Upper lobe of left lung (tissue), 6 donors: ENCODE measurements at places on chromosomes 12 and 14. TPM values are rescaled to one million over a fixed set of nuclear protein-coding genes. Genes with fewer than 3 reads are reported as not detected.

GRCh38 chr12:113083863-113084435 is 27.4 kb downstream of the DTX1 start:
- no peak for DNase-seq

GRCh38 chr12:28032811-28033537 is 60.4 kb upstream of the PTHLH start:
- no peak for DNase-seq

GRCh38 chr14:67734675-67735074 is 33.0 kb downstream of the RDH12 start:
- DNase-seq: no peak

GRCh38 chr12:115440438-115440837 is 756.5 kb upstream of the TBX3 start:
- DNase-seq: peak; percentile 37

DNA sequence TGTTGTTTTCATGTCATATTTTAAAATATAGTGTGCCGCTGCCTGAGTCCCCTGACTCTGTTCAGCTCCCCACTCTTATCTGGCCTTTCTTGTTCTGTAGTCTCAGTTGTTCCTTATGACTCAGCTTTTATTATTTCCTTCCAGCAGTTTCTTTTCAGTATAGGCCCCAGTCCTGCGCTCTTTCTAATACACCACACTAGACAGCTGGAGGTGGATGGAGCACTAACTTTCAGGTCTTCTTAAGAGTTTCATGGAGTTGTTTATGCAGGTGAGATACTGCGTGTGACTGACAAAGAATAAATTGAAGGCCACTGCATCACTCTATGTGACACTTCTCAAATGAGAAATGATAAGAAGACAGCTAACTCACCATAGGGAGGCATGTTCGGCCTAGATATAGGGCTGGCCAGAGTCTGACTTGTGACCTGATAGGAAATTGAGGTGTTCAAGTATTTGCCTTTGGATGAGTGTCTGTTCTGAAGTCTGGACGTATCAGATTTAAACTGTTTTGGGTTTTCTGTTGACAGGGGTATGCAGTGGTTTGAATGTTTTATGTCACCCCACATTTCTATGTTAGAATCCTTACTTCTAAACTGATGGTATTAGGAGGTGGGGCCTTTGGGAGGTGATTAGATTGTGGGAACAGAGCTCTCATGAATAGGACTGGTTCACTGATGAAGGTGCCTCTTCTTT is 60.8 kb upstream of the CLMN start:
- no peak for DNase-seq

DNA sequence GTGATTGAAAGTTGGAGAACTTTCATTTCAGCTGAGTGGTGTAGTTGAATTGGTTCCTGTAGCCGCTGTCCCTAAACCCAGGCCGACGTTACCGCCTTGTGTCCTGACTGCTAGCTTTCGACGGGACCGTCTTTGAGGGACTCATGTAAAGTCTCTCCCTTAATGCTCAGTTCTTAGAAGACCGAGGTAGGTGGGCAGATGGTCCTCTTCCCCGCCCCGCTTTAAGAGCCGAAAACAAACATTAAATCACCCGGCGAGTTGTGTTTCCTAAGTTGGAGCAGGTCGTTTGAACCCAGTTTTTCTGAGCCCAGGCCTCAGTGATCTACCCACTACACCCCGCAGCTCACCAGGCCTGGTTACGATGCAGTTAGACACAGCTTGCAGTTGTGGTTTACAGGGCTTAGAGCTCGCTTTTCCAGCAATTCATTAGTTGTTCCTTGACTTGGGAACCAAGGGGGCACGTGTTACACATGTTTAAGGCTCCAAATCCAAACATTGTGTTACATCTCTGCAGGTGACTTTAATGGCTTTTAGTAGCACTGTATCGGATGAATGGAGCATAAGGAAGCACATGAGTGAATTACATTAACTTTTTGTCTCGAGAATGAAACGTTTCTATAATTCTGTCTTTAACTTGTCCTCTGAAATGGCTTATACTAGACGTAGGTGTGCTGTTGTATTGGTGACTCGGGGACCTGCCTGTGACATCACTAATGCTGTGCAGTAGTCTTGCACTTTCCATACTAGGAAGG is 790 bp downstream of the NEDD1 start:
- no peak for DNase-seq

GRCh38 chr14:71815110-71815509 is 117.1 kb upstream of the RGS6 start:
- DNase-seq: no peak

Gene TMPRSS12
- not detected for total RNA-seq

DNA sequence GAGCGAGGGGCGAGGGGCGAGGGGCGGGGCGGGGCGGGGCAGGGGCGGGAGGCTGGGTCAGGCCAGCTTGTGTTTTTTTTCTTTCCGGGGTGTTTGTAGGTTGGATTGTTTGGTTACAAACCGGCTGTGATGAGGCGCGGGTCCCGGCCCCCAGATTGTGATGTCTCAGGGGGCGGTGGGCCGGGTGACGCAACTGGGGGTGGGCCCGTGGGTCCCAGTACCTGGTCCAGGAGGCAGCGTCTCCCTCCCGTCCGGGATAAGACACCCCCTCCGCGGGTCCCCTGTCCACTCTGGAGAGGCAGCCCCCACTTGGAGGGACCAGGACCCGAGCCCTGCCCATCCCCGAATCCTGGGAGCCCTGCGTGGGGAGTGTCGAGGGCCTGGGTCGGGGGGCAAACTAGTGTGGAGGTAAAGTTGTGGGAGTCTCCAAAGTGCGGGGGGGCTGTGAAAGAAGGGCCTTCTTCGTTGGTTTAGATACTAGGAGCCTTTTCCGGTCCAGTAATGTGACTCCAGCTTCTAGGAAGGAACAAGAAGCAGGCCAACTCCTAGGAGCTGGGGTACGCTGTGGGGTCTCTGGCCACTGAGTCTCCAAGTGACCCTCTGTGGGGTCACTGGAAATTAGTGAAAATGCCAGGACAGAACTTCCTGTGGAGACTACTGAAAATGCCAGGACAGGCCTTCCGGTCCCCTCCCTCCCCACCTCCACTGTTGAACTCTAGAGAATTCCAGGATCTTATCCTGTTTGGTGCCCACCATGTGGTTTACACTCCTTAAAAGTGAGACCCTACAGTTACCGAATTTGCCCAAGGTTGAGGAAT is 579 bp upstream of the CLMN start:
- DNase-seq: no peak

Gene PLEKHG7
- total RNA-seq: 15.7 TPM

GRCh38 chr14:79473651-79474050 is 737.7 kb downstream of the DIO2 start:
- no peak for DNase-seq

DNA sequence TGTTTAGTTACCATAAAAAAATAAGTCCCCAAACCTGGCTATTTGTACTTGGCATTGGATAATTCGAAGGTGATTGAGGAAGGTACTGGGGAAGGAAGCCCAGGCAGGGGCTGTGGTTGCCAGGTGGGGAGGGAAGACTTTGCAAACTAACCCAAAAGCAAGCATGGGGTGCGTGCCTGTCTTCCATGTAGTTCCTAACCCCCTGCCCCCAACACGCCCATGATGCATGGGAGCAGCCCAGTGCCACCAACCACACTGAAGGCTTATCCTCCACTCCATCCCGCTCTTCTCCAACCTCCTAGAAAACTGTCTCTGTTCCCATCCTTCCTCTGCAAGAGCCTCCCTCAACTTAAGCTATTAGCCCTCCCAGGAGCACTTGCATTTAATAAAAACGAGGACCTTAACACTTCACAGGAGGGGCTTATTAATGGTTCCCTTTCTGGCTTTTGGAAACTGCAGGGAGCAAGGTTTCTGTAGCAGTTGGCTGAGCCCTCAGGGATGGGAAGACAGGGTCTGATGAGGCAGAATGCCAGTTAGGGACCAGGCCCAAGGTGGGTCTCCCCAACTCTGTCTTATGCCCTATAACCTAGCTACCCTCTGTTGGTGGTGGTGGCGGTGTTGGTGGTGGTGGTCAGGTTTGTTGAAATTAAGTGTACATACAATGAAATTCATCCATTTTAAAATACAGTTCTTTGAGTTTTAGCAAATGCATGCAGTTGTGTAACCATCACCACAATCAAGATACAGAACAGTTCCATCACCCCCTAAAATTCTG is 96.0 kb downstream of the ZFP36L1 start:
- no peak for DNase-seq

- no peak for DNase-seq
Observed at GRCh38 chr14:70706177-70706576, 64.5 kb downstream of the TTC9 start.

Gene HECTD4
- 196 TPM for total RNA-seq

- DNase-seq: no peak
Observed at GRCh38 chr14:72617391-72618031, 276.4 kb downstream of the DPF3 start.

DNA sequence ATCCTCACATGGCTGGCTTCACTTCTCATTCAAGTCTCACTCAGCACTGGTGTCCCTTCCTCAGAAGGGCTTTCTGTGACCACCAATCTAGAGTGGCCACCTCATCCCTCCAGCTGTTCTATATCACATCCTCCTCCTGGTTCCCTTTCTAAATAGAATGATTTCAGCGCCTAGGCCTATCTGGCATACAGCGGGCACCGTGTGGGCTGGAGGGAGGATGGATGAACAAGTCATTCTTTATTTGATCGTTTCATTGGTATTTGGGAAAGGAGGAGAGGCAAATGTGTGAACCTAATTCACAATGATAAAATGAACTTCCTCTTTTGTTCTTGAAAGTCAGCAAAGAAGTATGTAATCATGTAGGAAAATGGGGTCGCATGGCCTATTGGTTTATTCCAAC is 394.2 kb downstream of the DPF3 start:
- DNase-seq: no peak

DNA sequence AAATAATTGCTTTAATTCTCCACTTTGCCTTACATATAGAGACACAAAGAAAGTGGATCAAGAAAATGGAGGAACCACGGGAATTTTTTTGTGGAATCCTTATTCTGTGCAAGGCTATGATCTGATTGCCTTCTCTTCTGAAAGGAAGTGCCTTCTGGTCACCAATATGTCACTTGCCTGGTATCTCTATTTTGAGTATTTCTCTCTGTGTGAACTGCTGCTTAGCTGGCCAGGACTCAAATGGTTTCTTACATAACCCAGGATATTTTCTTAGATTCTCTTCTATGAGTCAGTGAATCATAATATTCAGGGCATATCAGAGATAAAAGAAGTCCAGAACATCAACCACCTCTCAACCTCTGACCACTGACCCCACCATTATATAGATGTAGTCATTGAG is 156.1 kb downstream of the DIO2 start:
- no peak for DNase-seq

DNA sequence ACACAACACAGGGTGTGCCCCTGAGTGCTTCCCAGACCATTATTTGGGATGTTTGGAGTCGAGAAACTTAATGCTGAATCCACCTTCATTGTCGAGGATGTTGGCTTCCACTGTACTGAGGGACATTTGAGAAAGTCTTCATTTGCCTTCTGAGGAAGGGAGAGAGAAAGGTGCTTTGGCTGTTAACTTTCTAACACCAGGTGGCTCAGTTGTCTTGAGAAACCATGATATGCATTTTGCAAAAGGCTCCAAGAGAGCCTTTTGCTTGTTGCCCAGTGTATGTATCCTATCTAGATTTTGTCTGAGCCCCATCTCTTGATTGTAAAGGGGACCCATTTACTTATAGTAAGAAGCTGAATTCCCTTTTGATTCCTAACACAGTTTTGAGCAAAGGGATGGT is 28.6 kb upstream of the NRXN3 start:
- DNase-seq: no peak

Gene DYNC1H1
- 385 TPM for total RNA-seq

- DNase-seq: no peak
Observed at GRCh38 chr12:78483767-78484315, 380.7 kb upstream of the SYT1 start.

Gene SRGAP1
- total RNA-seq: 36.7 TPM

GRCh38 chr12:27186022-27186839 is 57.9 kb upstream of the STK38L start:
- no peak for DNase-seq

DNA sequence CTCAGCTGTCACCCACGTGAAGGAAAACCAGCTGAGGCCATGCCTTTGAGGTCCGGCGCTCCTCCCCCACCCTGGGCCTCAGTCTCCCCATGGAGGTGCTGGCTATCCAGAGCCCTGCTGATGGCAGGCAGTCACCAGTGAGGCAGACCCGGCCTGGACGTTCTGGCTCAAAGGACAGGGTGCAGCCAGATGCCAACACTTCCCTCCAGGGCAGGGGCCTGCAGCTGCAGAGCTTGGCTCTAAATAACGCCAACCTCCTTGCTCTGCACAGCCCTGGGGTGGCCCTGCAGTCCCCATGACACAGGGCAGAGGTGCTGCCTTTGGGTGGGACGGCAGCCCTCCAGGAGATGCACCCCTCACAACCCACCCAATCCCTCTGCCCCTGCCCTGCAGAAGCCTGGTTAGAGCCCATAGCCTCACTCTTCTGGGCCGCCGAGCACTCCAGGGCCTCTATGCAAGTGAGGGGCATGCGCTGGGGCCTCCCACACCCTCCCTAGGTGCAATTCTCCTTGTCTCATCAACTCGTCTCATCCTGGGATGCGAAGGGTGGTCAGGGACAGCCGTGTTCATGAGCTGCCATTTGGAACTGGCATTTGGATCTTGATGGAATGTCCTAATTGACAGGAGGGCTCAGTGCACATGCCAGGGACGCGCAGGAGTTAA is 30.4 kb downstream of the CCDC85C start:
- DNase-seq: no peak

GRCh38 chr12:26798640-26799039 is 34.4 kb downstream of the ITPR2 start:
- no peak for DNase-seq

Gene C12orf50
- not detected for total RNA-seq

Gene FBRSL1
- 16.0 TPM for total RNA-seq

DNA sequence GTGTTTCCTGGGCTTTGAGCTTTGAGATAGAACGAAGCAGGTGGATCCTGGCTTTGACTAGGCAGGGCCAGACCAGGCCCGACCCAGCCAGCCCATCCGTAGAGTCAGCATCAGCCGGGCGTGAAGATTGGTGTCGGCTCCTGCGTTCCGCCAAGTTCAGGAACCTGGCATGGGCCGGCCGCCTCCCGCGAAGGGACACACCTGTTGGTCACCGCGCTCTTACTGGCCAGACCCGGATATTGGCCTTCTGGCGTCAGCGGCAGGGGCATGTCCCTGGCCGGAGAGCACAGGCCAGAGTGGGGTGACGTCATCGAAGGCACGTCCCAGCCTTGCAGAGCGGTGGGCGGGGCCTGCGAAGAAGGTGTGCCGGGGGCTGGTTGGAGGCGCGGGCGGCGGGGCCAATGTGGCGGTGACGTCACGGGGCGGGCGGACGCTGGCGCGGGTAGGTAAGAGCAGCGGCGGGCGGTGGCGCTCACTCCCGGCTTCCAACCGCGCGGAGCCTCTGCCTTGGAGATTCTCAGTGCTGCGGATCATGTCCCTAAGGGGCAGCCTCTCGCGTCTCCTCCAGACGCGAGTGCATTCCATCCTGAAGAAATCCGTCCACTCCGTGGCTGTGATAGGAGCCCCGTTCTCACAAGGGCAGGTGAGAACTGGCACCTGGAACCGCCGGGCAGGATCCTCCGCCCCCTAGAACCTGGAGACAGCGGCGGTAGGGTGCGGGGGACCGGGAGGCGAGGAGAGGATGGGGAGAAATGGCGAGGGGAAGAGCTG is at the start of gene ARG2:
TSS of gene ARG2 (plus strand) at position 475 of the 771 bp plus-strand sequence. CDS start at position 533, 58 bp downstream.
- peak; percentile 99 for DNase-seq

Gene TNS2
- 99.1 TPM for total RNA-seq

Gene EXOC5
- total RNA-seq: 53.0 TPM

Gene LAG3
- total RNA-seq: 2.6 TPM

Gene KCNMB4
- total RNA-seq: 7.8 TPM
